ENCODE measurements at places on chromosomes 16 and 17.

DNA sequence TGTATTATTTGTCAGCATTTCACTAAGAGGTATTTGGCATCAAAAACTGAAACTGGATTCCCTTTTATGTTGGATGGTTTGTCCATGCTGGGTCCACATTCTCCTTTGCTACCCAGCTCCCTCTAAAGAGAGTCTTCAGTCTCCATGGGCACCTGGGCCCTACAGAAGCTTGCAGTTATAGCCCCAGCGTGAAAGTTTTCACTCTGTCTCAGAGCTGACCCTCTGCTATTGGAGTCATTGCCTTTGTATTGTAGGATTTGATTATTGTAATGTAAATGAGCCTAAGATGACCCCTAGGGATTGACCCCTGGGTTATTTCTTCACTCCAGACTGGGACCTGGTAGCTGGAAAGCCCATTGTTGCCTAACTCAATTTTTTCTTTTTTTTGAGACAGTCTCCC is 1026.5 kb upstream of the EEF2KMT start:
- no peak for DNase-seq

DNA sequence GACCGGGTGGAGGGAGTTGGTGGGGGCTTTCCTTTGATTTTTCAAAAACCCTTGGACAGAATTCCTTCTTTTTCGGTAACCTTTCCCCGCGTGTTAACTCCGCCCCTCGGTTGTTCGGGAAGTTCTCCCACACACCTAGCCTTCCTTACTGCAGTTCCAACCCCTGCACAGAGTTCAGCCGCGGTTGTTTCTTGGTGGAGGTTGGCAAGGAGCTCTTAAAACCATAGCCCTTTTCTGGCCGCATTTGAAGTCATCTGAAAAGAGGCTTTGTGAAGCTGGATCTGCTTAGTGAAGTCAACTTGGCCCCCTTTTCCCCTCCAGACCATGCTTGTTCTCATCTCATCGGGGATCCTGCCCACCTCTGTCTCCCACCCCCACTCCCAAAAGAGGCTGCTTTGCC is 1.8 kb downstream of the CACNG4 start:
- no peak for DNase-seq

GRCh38 chr17:43669971-43670644 is 8.4 kb upstream of the MEOX1 start:
- no peak for DNase-seq

DNA sequence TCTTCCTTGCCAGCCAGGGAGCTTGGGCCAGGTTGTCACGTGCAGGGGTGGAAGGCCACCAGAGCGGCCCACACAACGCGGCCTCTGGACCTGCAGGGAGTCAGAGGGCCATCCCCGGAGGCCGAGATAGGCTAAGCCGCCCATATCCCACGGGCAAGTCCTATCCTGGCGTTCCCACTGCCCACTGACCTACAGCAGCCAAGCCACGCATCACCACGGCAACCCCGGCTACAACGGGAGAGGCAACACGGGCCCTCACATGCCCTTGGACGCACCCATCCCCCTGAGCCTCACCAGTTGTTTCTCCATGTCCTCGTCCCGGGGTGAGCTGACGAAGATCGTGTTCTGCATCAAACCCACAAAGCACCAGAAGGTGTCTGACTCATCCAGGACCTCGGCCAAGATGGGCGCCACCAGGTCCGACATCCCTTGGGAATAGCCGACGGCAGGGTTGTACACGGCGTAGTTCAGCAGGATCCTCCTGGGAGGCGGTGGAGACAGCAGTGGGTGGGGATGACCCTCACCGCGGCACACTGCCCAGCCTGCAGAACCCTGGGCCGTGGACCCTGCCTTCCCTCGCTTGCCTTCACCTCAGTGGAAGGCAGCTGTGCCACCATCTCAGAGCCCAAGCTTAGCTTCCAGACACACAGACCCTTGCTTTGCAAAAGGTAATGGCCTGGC is 88.2 kb downstream of the TBC1D16 start:
- DNase-seq = no peak

- DNase-seq = no peak
These were observed 76.2 kb downstream of the RAB11FIP4 start for GRCh38 chr17:31467502-31468256.

DNA sequence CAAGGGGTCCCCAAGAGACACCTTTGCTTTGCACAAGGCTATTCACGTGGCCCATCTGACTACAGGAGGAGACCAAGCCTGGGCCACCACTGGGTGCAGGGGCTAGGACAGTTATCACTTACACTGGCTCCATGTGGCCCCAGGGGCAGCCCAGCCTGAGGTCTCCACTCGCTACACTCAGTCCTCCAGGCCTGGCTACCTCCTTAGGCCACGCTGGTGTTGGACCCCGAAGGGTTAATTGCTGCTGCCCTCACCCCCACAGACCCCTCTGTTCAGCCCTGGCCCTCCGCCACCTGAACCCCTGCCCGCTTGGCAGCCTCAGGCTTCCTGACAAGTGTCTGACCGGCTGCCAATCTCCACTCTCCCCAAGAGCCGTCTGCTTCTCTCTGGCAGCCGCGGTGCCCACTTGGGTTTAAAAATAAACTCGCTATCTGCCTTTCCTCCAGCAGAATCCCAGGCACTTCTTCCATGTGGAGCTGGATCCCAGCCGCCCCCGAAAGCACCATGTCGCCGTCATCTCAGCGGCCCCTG is 27.8 kb downstream of the ADAM11 start:
- DNase-seq = no peak

- no peak for DNase-seq
These were observed 26.6 kb upstream of the GINS3 start for GRCh38 chr16:58365623-58366022.

DNA sequence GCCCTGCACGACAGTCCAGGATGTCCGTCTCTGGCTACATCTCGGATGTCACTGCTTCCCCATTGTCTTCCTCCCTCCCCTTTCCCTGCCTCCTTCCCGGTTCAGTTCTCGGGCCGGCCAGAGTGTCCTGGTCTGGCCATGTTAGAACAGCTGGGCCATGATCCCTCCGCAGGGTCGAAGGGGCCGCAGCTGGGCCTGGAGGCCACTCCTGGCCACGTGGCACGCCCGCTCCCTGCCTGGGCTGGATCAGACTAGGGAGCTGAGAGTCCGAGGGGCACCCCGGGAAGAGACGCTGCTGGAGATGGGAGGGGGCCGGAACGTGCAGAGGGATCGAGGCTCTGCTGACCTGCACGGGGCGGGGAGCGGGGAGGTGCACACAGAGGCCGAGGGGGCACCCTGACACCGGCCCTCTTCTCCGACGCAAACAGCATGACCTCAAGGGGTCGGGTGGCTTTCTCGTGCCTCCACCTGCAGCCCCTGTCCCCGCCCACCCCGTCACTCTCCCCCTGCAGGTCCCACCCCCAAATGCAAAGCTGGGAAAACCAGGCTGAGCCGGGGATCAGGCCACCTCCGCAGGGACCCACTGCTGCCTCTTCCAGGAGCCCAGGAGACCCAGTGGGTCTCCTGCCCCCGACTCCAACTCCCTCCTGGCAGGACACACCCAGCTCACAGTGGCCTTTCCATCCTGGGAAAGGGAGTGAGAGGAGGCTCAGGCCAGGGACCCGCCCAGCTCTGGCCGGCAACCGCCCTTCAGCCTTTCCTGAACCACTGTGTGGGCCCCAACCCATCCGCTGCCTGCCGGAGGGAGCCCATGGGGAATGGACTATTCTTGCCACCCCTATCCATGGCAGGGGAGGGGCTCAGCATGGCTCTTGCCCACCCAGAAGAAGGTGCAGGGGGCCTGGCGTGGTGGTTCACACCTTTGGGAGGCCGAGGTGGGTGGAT is 38.5 kb downstream of the CTU2 start:
- DNase-seq = peak; percentile 71

- DNase-seq = no peak
These were observed 10.9 kb upstream of the TMEM170A start for GRCh38 chr16:75475420-75475847.

GRCh38 chr16:11639925-11640899 is 28.0 kb upstream of the SNN start:
- peak; percentile 90 for DNase-seq

GRCh38 chr16:15682105-15682570 is 32.1 kb downstream of the NDE1 start:
- no peak for DNase-seq

- no peak for DNase-seq
These were observed 41.5 kb upstream of the RPH3AL start for GRCh38 chr17:393806-394717.

DNA sequence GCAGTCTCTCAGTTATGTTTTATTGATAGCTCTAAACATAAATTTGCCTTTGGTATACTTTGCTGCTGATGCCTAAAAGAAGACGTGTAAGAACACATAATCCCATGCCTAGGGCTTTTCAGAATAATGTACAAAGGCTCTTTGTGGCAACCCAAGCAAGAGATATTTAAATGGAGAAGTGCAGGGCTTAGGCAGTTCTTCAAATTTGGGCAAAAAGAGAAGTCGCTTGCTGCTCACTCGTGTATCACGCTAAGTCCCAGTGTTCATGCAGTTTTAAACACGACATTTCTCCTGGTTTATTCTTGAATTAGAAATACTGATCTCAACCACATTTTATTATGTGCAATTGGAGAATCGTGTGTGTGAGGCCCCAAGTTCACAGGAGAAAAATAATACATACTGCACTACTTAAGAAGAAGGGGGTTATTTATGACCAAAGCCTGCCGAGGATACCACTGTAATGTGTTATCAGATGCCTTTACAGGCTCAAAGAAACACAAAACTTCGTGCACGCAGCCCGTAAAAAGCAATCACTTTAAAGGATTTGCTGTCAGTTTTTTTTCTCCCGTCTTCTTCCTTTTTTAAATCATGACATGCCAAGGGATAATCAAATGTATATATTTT is 22.5 kb upstream of the IRX6 start:
- DNase-seq = no peak

DNA sequence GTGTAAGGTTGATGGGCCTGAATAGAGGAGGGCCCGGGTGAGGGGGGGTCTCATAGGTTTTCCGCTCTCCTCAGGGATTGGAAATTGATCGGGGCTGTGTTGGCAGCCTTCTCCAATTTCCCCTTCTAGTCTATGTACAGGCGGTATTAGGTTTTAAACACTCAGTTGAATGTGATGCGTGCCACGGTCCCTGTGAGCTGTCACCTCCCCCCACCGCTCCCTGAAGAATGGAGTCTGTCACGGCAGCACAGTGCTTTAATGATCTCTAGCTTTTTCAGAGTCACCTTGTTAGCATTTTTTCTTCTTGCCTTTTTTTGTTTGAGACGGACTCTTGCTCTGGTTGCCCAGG is 800 bp downstream of the COX4I1 start:
- DNase-seq = no peak

- no peak for DNase-seq
These were observed 122.6 kb downstream of the SHISA6 start for GRCh38 chr17:11363565-11364117.

GRCh38 chr16:86128246-86128645 is 229.3 kb downstream of the IRF8 start:
- no peak for DNase-seq

- no peak for DNase-seq
These were observed 36.3 kb downstream of the GAS7 start for GRCh38 chr17:10162096-10162495.

DNA sequence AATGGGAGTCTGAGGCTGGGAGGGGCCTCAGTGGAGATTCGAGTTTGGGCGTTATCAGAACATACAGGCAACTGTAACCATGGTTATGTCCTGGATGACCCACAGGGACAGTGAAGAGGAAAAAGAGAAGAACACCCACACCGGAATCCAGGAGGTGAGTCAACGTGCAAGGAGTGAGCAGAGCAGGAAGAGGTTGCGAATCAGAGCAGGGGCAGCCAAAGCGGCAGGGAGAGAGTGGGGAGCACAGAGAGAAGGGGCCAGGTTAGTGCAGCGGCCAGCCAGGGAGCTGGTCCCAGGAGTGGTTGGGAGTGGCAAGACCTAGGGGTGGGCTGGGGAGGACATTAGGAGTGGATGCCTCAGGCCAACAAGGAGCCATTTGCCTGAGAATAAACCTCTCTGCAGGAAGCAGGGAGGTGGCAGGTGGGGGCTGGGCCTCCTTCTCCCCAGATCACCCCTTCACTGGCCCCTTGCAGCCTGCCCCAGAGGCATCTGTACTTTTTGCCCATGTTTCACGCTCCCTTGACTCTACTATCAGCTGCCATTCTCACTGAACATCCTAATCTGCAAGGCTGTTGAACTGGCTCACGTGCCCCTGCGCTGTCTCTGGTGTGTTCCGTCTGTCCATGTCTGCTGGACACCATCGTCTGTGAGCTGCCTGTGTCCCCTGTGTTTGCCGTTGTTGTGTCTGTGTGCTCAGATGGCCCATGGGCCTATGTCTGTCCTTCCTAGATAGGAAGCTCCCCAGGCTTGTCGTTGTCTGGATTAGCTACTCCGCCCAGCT is 5.1 kb downstream of the KRT13 start:
- peak; percentile 33 for DNase-seq

DNA sequence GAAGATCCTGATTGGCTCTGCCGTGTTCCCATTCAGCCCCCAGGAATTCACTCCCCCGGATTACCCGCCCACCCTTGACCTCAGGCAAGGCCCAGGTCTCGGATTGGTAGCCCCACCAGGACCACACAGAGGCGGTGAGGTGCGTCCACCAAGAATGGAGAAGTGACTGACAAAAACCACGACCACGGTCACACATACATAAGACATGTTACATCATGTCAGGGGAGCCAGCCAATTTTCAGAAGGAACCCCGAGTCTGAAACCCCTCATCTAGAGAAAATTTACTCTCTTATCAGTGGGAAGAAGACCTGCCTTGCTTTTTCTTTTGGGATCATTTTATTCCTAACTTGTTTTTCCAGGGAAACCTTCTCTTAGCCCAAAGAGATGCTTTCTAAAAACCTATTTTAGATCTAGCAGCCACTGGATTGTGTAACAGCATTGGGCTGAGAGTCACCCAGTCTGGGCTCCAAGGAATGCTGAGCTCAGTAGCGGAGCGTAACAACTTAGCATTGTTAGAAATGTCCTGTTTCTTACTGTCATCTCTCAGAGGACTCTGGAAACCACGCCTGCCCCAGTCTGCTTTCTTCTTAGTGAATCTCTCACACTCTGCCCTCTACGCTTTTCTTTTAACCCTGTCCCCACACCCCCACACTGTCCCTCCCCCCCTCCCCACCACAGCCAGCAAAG is 164.1 kb downstream of the CMIP start:
- peak; percentile 62 for DNase-seq

DNA sequence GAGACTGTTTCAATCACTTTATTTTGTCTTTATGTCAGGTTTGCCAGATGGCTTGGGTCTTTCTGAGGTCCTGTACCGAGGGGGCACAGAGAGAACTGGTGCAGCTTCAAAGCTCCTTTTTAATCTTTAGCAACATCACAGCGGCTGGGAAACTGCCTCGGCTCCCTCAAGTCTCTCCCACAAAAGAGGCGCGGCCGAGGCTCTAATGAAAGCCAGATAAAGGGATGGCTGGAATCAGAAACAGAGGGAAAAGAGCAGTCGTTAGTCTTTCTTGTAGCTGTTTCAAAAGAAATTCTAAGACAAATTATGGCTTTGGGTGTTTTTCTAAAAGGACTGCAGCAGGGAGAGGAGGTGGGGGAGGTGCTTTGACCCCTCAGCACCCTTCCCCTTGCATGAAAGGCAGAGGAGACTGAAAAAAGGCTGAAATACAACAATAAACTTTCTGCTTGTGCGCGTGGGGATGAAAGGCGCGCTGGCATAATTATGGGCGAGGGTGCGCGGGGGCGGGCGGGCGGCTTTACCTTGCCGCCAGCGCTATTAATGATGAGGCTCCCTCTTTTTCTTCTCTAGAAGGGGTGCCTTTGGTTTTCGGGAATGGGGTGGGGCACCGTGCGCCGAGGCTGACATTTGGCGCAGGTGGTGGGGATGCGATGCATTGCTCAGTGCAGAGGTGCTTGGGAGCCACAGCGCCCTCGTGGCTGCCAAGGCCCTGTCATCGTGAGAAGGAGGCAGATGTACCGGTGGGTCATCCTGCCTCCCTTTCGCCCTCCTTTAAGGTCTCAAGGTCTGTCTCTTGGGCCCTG is 22.3 kb upstream of the BRD7 start:
- DNase-seq = no peak
